CD8-positive, alpha-beta memory T cell (primary cell): ENCODE measurements at places on chromosomes 2 and 18. TPM values are rescaled to one million over a fixed set of nuclear protein-coding genes. Genes with fewer than 3 reads are reported as not detected.

TMEM247 gene
- not detected for total RNA-seq

UCN gene
- total RNA-seq = 1.7 TPM

RGPD3 gene
- total RNA-seq = 0.04 TPM

HDLBP gene
- 313 TPM for total RNA-seq

REG3A gene
- not detected for total RNA-seq

EHBP1 gene
- total RNA-seq = 23.1 TPM

DNA sequence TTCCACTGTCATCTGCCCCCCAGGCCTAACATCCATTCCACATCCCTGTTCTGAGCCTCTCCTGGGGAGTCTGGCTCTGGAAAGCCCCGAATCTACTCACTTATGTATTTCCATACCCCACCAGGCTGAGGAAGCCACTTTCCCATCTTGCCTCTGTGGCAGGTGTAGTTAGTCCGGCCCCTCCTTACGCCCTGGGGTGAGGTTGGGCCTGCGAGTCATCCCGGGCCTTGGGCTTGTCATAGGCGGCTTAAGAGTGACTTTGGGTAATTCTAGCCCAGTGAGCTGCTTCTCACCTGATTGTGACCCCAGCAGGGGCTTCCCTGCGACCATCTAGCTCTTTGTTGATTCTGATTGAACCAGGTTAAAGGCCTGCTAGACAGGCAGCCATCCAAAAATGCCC is 21.1 kb downstream of the PCARE start:
- DNase-seq = no peak

- DNase-seq = no peak
Measured at GRCh38 chr2:85112906-85113625, 20.1 kb upstream of the TCF7L1 start.

GRCh38 chr2:212695426-212695825 is 156.8 kb upstream of the ERBB4 start:
- no peak for DNase-seq

- no peak for DNase-seq
Measured at GRCh38 chr18:44342946-44343345, 337.7 kb upstream of the SETBP1 start.

DNA sequence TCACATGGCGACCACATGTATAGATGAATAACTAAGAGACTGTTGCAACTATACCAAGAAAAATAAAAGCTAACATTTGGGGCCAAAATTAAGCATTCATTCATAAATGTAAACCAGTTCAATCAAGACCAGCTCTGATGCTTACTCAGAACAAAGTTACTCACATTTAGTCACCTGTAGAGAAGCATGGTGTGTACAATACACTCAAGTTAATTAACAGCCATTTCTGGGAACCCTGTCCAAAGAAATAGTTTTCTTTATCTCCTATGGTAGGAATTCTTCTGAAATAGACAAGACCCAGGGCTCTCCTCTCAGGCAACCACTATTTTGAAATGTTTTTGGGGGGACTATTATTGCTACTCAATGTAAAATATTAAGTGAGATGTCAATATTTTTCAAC is 1.6 kb downstream of the SCN3A start:
- DNase-seq = no peak

DNA sequence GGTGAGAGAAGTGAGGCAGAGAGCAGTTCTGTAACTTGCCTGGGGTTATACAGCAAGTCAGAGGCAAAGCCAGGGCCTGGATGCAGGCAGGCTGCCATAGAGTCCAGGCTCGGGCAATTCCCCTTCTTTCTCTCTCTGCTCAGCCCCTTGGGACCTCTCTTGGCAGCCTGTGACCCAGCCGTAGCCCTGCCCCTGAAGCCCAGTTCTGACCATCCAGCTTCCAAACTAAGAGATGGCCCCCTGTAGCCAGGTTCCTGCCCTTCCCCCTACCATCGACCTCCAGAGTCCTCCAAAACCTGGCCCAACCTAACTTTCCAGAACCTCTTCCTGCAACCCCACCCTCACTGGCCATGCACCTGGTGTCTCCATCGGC is 201.2 kb downstream of the CTIF start:
- DNase-seq = no peak

DNA sequence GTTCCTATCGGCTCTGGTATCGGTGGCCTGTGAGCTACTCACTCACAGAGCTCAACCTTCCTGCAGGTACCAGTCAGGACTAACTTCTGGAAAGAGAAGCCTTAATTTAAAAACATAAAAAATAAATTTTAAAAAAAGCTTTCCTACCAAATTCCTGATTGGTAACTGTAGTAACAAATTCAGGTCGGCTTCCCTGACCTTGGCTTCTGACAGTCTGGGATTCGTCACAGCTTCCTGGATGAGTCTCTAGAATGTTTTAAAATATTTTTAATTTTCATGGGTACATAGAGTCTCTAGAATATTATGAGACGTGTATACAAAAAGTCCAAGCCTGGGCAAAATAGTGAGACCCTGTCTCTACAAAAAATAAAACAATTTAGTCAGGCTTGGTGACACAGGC is 45.0 kb upstream of the MTCL1 start:
- no peak for DNase-seq

DNA sequence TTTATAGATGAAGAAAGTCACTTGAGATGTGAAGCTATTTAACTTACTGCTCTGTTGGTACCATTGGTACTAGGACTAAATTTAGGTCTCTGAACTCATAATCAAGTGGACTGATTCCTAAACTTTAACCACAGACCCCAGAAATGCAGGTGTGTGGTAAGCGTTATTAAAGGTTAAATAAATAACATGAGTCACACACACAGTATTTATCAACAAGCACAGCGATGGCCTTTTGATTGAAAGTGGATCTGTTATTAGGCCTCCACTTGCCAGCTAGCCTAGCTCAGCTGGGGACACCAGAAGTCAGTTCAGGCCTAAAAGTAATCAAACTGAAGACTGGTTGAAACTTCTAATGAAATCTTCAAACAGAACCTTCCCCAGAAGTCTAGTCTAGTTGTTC is 161.3 kb upstream of the DPP10 start:
- no peak for DNase-seq

GRCh38 chr2:30408961-30409387 is 38.1 kb upstream of the LCLAT1 start:
- DNase-seq = no peak

DNA sequence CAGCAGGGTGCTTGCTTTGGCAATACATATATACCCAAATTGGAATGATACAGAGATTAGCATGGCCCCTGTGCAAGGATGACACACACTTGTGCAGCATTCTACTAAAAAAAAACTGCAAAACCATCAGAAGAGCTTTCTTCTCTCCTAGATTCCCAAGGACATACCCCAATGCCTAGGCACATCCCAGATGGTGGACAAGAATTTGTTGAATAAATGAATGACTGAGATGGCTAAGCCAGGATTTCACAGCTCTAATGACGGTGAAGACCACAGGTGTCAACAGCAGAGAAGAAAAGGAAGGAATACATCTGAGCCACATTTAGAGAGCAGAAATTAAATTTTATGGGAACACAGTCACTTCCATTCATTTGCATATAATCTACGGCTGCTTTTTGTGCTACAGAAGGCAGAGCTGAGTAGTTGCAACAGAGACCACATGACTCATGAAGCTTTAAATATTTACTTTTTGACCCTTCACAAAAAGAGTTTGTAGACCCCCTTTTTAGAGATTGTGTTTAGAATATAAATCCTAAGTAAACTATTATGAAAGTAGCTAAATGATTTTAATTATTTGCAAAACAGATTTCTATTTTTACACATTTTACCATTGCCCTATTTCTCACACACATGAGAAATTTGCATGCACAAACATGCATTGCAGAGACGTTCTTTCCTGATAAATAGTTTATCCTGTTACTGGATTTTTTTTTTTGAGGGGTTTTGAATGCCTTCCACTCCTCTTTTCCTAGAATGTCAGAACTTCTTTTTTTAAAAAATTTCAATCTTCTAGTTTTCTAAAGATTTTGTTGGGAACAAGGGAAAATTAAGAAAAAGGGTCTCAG is 119.0 kb downstream of the PMAIP1 start:
- no peak for DNase-seq

GRCh38 chr18:10336749-10337350 is 117.6 kb upstream of the APCDD1 start:
- DNase-seq = no peak

GRCh38 chr2:105384216-105384615 is 14.6 kb downstream of the FHL2 start:
- no peak for DNase-seq

DNA sequence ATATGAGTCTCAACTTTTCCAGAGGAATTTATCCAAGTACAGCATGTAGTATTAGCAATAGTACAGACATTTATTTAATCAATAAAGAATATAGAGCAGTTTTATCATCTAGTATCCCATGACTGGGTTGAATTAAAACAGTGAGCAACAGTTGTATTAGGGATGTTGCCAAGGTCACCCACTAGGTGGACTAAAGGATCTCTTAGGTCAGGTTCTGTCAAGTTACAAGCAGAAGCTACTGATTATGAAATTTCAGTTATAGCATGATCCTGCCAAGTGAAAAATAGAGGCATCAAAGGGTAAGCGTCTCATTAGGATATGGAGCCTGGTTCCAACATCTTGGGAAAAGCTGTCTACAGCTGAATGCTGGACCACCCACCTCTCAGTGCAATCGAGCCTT is 52.1 kb upstream of the LAPTM4A start:
- no peak for DNase-seq

DNA sequence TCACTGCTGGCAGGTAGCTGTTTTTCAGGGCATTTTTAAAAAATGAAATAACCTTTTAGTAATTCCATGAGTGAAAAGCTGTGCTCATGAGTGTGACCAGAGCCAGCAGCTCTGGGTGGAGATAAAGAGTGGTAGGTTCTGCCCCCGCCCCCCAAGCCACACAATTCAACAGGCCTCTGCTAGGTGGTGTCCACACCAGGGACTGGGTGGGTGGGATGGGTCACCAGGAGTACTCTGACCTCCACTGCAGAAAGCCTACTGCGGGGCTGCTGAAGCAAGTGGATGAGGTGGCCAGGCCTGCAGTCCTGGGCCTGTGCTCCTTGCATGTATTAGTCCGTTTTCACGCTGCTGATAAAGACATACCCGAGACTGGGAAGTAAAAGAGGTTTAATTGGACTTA is 15.3 kb downstream of the PARD6G start:
- no peak for DNase-seq

- DNase-seq = no peak
Measured at GRCh38 chr18:26746398-26746797, 119.1 kb downstream of the AQP4 start.

GRCh38 chr2:72979896-72980295 is 62.6 kb downstream of the EMX1 start:
- DNase-seq = no peak

DNA sequence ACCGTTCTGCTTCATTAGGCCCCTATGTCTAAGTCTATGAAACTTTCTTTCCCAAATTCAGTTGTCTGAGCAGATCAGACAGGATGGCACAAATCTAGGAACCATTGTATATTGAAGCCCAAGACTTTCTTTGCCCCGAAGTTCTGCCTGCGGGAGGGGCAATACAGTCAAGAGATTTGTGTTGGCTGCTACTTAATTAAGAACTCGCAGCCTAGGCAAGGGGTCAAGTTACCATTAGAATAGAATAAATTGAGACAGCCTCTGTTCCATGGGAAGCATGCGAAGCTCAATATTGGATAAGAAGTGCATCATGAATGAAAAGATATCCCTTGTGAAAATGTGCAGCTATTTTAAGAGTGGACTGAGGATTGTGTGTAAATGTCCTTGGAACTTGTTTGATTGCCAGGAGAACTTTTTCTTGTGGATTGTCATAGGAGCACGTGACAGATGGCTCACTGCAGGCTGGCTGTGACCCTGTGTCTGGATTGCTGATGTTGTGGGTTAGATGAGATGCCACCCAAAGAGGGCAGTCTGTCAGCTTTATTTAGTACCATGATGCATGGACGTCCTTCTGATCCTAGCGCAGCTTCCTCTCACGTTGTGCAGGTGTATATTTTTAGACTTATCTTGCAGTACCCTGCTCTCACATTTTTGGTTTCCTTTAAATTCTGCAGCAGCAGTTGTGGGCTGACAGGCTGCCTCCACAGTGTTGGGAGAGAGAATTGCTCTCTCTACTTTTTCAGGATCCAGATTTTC is 30.9 kb downstream of the HAUS1 start:
- DNase-seq = no peak

DNA sequence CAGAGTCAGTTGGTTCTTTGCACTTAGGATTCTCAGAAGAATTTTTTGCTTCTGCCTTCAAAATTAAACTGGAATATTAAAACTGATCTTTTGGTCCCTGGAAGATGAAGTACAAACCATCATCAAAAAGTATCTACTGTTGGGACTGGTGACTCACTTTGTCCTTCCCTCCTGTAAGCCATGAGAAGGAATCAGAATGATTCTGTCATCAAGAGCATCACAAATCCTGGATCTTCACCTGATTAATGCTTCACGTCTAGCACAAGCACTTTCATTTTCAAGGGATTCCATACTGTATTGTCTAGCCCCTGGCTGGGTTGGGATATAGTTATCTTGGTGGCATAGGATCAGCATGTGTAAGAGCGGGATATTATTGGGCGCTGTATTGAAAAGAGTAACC is 69.3 kb upstream of the CYP1B1 start:
- no peak for DNase-seq

DNA sequence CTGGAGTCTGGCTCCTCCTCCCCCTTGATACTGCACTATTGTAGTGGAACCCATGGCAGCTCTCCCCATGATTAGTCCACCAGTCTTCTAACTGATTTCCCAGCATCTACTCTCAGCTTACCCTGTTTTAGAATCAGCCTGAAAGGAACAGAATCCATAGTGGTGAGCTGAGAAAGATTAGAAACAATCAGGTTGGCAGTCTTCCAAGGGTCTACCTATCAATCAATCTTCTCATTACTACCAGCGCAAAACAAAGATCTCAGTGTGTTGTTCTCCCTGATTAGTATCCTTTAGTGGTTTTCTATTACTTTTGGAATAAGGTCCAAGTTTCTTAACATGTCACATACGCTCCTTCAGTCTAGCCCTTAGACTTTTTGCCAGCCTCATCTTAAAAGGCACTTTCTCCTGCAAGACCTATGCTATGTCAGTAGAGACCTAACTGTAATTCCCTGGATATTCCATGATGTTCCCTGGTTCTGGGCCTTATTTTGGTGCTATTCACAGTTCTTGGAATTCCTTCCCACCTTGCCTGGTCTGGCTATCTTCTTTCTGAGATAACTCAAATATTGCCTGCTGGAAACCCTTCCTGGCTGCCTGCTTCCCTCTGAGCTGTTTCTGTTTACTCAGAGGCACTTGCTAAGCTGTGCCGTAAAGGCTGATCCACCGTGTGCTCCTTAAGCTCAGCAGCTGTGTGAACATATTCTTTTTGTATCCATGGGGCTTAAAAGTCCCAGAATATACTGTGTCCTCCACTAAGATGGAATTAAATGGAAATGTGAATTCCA is 32.6 kb downstream of the LAMA3 start:
- DNase-seq = no peak

GRCh38 chr18:78479443-78479842 is 500.2 kb upstream of the SALL3 start:
- DNase-seq = no peak
